ENCODE measurements at places on chromosomes 5 and 9. TPM values are rescaled to one million over a fixed set of nuclear protein-coding genes. Genes with fewer than 3 reads are reported as not detected.

GRCh38 chr5:180786531-180787398, 15.8 kb downstream of the MGAT1 start:
- H3K4me3 ChIP-seq = no peak overlapping the region
- no peaks in the 10 kb centered on the region for H3K27me3 ChIP-seq
- H3K36me3 ChIP-seq = peaks cover 6% of the 10 kb centered on the region
- DNase-seq = no peak

DNA sequence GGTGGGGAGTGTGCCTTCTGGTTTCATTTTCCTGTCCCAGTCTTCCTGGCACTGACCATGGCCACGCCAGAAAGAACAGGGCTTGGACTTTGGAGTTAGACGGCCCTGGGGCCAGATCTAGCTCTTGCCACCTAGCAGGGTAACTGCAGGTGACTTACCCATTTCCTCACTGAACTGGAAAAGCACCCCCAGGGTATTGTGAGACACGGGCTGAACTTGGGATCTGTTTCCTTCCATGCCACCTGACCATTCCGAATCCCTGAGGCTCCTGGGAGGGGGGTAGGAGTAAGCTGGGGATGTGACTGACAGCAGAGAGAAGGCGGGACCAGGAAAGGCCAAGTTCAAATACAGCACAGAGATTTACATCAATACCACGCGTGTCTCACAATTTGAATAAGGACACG, 9.4 kb downstream of the HNRNPAB start:
- no peaks in the 10 kb centered on the region for H3K27me3 ChIP-seq
- no peak overlapping the region for H3K27ac ChIP-seq
- no peak overlapping the region for H3K4me3 ChIP-seq
- H3K4me1 ChIP-seq = peaks cover 15% of the 10 kb centered on the region
- no peak for DNase-seq
- no peaks in the 10 kb centered on the region for H3K36me3 ChIP-seq

- H3K36me3 ChIP-seq = peaks cover 21% of the 10 kb centered on the region
- H3K27ac ChIP-seq = no peak overlapping the region
- no peak for DNase-seq
- no peak overlapping the region for H3K4me3 ChIP-seq
- H3K4me1 ChIP-seq = peaks cover 24% of the 10 kb centered on the region
These were observed 42.3 kb downstream of the FAM78A start for GRCh38 chr9:131233995-131234394.

GRCh38 chr9:98263482-98264357, 8.3 kb upstream of the TBC1D2 start:
- H3K4me3 ChIP-seq = no peak overlapping the region
- H3K36me3 ChIP-seq = no peaks in the 10 kb centered on the region
- H3K4me1 ChIP-seq = no peaks in the 10 kb centered on the region
- no peaks in the 10 kb centered on the region for H3K27me3 ChIP-seq
- DNase-seq = peak; percentile 81

The IFNK gene
- total RNA-seq = not detected

The CDKN2B-AS1 gene
- not detected for total RNA-seq

The GABRA6 gene
- not detected for total RNA-seq
